ENCODE measurements at places on chromosomes 12 and 14.

DNA sequence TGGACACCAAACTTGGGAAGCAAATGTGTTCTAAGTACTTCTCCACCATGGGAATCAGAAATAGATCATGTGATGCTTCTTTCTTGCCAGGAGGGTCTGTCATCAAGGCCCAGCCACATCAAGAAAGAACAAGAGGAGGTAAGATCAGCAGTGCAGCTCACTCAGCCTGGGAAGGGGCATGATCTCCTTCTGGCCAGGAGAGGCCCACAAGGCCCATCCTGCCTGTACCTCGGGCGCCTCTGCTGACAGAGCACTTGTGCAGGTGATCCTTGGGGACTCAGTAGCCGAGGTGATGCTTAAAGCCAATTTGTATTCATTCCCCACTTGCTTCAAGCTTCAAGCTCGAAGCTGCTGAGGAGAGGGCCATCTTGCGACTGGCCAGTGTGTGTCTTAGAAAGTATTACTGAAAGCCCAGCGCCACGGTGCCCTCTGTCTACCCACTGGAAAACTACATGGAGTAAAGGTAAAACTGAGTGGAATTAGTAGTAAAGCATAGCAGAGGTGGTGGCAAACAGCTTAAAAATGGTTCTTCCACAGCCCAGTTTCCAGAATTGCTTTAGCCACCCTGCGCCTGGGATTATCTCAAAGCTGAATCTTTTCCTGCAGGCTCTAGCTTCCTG, 26.2 kb downstream of the RTRAF start:
- DNase-seq: no peak

GRCh38 chr14:61179061-61179690, 102.0 kb downstream of the TMEM30B start:
- no peak for DNase-seq

- no peak for DNase-seq
Observed at GRCh38 chr14:22512106-22512814, 76.8 kb downstream of the DAD1 start.

DNA sequence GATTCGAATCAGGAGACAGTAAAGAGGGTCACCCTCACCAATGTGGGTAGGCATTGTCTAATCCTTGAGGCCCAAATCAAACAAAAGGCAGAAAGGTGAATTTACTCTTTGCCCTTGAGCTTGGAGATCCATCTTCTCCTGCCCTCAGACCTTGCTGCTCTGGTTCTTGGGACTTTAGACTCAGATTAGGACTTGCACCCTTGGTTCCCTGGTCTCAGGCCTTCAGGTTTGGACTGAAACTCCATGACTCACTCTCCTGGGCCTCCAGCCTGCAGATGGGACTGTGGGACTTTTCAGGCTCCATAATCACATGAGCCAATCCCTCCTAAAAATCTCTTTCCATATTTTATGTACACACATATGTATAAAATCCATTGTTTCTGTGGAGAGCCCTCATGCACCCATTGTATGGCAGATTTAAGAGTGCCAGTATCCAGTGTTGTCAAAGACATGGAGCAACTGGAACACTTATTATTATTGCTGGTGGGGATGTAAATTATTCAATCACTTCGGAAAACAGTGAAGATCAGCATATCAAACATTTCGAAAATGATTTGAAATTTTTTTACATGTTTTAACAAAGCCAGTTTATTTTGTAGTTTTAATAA, 48.7 kb downstream of the EID3 start:
- no peak for DNase-seq

Data from AG08396 (cell line).